Activated T-cell treated with anti-CD3 and anti-CD28 coated beads for 24 hours (primary cell): ENCODE measurements at places on chromosomes 16 and 17.

- DNase-seq = no peak
Observed at GRCh38 chr17:66306446-66306845, 4.0 kb downstream of the PRKCA start.

- no peak for DNase-seq
Observed at GRCh38 chr17:17900615-17901520, 64.1 kb upstream of the SREBF1 start.

GRCh38 chr16:19691161-19691711 lies 26.8 kb downstream of the KNOP1 start:
- DNase-seq = no peak

DNA sequence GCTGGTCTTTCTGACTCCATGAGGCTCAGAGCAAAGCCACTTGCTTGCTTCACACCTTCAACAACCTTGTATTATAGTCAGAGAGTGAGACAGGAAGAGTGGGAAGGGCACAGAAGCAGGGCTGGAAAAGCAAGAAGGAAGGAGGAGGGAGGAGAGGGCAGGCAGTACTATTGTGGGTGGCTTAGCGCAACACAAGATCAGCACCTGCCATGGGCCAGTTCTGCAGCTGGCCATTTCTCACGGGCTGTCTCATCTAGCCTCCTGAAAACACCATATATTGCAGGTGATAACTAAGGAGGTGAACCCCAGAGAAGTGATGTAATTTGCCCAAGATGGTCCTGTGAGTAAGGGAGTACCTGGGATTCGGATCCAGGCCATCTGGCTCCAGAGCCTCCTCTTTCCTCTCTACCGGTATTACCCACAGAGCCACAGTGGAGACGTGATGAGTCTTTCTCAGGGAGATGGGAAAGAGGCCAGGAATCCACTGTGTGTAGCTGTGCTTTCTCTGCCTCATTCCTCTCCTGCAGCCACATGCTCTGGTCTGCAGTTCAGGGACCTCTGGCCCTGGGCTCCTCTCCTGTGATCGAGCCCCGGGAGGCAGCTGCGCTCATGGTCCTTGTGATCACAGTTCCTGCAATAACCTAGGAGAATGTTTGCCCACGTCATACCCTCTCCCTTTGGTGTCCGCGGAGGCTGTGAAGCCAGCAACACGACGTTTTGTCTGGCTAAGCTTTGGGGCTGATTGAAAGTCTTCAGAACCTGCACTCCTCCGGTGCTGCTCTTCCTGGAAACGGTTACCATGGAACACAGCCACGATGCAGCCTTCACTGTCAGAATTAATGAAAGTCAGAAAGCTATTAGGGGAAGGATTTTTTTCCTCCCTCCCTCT lies 178.1 kb upstream of the CCL2 start:
- no peak for DNase-seq

DNA sequence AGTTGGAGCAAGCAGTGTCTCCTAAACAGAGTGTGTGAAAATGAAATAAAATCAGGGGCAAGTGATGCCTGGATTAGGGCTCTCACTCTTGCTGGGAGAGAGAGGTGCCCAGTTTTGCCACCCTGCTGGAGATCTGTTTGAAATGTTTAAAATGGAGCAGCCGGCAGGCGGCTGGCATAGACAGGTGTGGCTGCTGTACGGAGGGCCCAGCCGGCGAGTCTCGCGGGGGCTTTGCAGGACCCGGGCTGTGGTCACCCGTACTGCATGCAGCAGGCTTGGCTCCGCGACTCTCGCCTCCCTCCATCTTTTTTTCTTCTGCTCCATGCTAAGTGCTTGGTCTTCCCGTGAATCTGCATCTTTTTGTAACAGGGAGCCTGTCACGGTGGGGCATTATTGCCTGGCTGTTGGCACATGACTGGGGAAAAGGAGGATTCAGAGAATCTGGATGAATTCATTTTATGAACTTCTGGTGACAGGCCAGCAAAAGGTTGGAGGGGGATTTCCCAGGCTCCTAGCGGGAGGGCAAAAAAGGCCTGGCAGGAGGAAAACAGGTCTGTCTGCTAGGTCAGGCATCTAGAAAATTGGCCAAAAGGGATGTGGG lies 1.8 kb downstream of the ZNRF1 start:
- DNase-seq = no peak

DNA sequence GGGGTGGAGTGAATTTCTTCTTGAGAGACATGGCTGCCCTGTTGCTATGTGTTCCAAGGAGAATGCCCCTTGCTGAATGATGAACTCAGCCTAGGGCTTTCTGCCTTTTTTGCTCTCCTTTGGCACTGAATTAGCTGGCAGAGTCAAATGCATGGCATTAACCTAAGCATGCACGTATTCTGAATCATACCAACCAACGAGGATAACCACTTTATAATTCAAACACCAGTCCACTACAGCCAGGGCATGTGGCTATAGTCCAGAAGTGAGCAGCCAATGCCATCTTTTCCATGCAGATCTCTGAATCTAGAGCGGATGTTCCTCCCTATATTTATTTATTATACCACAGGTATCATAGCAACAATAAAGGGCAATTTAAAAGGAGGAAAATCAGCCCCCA lies 15.7 kb downstream of the TMIGD1 start:
- no peak for DNase-seq

- no peak for DNase-seq
Observed at GRCh38 chr17:77369544-77369971, 228.8 kb downstream of the SEC14L1 start.

GRCh38 chr17:7688808-7689316 lies 585 bp downstream of the WRAP53 start:
- no peak for DNase-seq

DNA sequence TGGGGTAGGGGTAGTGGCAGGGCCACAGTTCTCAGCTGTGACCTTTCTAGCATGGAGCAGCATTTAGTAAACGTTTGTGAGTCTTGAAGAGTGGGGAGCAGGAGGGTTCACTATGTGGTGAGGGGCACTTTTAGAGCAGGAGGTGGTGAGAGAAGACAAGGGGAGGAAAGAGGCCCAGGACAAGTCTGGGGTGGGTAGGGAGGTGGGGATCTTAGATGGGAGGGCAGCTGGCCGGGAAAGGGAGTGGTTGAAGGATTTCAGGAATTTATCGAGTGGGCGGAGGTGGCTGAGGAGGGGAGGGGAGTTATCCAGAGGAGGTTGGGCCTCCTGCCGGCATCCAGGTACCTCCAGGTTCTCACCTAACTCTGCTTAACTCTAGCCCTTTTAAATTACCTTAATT lies 1.9 kb downstream of the CLEC16A start:
- DNase-seq = no peak

GRCh38 chr17:2400877-2401425 lies at the start of gene MNT:
MNT (minus strand) TSS chr17:2401060; CDS start chr17:2400712, 348 bp downstream.
- DNase-seq = peak; percentile 89

- no peak for DNase-seq
Observed at GRCh38 chr16:11797957-11798299, 870 bp upstream of the ZC3H7A start.

DNA sequence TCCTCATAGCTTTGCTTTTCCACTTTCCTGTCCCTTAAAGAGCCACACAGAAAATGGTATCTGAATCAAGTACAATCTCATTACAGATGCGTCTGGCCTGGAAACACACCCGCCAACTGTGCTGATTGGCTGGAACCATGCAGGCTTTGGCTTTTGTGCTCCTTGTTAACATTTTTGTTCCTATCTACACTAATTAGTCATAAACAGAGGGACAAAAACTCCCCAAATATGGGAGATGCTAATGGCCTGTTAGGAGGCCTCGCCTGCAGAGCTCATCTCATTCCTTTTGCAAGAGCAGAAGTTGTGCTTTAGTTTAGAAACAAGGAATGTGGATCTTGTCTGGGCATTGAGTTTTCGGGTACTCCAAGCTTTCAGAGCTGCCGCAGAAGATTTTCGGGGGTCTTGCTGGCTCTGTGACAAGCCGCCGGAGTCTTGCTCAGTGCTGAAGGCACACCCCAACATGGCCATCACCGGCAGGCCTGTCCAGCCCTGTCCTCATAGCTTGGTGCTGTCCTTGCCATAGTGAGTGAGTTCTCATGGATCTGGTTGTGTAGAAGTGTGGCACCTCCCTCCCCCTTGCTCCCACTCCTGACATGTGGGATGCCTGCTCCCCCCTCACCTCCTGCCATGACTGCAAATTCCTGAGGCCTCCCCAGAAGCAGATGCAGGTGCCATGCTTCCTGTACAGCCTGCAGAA lies 69.8 kb downstream of the METRNL start:
- DNase-seq = no peak

- DNase-seq = no peak
Observed at GRCh38 chr16:72064361-72064894, 1.4 kb downstream of the HPR start.

- no peak for DNase-seq
Observed at GRCh38 chr17:39608142-39608981, 642 bp upstream of the NEUROD2 start.

GRCh38 chr17:37713624-37714023 lies 31.2 kb downstream of the HNF1B start:
- DNase-seq = no peak

- DNase-seq = no peak
Observed at GRCh38 chr17:3893720-3894116, 865 bp upstream of the CAMKK1 start.

GRCh38 chr17:48392857-48393256 lies 37.2 kb downstream of the SKAP1 start:
- DNase-seq = no peak

DNA sequence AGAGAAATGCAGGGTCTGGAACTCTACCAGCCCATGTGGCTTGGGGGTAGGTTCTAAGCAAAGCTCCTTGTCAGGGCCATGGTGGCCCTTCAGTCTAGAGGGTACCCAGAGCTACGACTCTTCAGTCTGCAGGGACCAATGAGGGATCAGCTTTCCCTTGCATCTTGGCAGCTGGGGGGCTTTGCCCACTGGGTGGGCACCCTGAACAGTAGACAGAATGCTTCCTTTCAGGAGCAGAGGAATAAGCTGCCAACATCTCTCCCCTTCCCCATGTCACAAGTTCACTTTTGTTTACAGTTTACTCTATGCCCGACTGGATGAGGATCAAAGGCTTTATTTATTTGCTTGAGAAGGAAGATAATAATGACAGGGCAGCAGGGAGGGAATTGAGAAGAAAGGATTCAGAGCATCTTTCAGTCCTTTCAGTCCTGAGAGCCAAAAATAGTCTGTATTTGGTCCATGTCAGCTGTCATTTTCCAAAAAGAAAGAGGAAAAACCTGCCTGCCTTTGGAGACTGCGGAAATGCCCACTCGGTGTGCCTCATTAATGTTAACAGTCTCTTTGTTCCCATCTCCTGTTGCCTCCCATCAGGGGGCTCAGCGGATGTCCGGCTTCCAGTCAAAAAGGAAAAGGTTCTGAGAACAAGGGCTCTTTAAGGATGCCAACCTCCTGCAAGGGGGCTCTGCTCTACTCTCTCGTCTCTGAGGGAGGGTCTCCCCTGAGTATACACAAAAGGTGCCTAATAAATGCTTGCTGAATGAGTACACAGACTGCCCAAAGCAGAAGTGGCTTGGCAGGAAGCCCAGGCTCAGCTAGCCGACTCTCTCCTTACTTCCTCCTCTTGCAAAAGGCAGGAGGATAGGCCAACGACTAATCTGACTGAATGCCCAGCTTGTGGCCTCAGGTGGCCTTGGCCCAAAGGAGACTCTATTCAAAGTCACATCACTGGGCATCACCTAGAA lies 17.1 kb downstream of the TRAF4 start:
- DNase-seq = no peak

DNA sequence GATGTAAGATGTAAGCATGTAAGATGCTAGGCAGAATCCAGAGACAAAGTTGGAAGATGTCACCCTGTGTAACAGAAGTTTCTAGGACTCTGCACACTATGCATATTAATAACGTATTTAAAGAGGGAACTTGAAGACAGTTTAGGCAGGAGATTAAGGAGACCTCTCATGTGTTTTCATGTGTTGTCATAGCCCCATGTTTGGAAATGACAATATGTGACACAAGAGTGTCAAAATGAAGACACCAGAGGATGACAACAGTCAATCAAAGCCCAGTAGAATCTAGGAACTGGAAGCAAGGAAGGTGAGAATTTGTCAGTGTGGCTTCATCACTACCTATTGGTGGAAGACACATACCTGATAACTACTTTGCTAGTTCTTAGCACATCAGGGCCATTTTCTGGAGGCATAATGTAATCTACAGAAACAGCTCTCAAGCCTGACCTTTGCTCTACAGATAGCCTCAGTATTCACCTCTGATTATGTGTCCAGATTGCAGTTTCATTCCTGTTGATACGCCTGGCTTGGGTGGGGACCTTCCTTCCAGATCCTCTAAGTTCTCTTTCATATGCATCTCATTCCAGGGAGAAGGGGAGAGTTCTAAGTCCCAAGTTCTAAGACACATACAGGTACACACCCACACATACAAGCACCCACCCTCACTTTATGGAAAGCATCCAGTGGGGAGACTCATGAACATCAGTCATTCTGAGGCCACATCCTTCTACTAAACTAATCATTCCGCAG lies 26.3 kb downstream of the PMP22 start:
- DNase-seq = no peak

DNA sequence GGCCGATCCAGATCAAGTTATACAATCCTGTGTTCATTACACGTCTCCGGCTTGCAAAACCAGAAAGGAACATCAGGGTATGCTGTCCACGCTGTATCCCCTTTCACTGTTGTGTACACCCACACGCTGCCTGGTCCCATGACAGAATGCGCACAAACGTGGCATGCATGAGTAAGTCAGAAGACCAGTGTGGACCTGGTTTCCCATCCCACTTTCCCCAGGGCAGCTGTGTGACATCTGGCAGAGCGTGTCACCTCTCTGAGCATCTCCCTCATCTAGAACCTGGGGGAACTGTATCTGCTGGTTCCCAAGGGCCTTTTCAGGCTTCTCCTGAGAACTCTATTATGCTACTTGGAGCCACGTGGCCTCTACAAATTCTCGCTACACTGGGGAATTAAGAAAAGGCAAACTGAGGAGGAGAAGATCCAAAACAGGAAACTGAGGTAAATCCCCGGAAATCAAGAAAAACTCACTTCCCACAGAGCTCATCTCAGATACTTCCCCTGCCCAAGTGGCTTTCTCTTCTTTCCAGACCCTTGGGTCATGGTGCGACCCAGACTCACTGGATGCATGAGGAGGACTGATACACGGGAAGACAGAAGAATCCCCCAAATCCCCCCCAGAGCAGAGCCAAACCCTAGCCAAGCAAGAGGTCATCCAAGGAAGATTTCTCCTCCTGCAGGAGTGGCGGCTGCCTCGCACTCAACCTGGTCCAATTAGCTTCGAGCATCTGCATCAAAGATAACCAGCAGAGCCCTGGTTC lies 139.3 kb downstream of the GAS7 start:
- DNase-seq = no peak

- no peak for DNase-seq
Observed at GRCh38 chr17:35117984-35118383, 1.7 kb downstream of the RAD51D start.

GRCh38 chr16:81432937-81433557 lies 11.6 kb upstream of the CMIP start:
- no peak for DNase-seq

GRCh38 chr16:31344712-31345111 lies 10.3 kb upstream of the ITGAX start:
- no peak for DNase-seq

GRCh38 chr16:27253526-27253930 lies 15.0 kb downstream of the NSMCE1 start:
- no peak for DNase-seq

- DNase-seq = no peak
Observed at GRCh38 chr17:15404106-15405057, 63.0 kb upstream of the TEKT3 start.
